T-cell (primary cell): ENCODE measurements at places on chromosomes 11 and 22. TPM values are rescaled to one million over a fixed set of nuclear protein-coding genes. Genes with fewer than 3 reads are reported as not detected.

MMP8 gene
- not detected for total RNA-seq

APOBEC3B gene
- 2.4 TPM for total RNA-seq

MOGAT2 gene
- not detected for total RNA-seq

PHOX2A gene
- not detected for total RNA-seq

TTC12 gene
- total RNA-seq = 58.4 TPM

LRRN4CL gene
- 0.29 TPM for total RNA-seq

DDIAS gene
- total RNA-seq = 1.5 TPM

TRIM48 gene
- not detected for total RNA-seq

OR51B2 gene
- not detected for total RNA-seq

CEND1 gene
- not detected for total RNA-seq

CDC42EP2 gene
- total RNA-seq = 0.78 TPM

MS4A10 gene
- total RNA-seq = not detected

DUSP8 gene
- total RNA-seq = 5.2 TPM

AQP11 gene
- 0.19 TPM for total RNA-seq

KCNJ4 gene
- total RNA-seq = not detected

GLYAT gene
- not detected for total RNA-seq

C11orf87 gene
- total RNA-seq = not detected

OR52A1 gene
- not detected for total RNA-seq
